Neural crest cell (in vitro differentiated cells): ENCODE measurements at places on chromosomes 6 and 20. TPM values are rescaled to one million over a fixed set of nuclear protein-coding genes. Genes with fewer than 3 reads are reported as not detected.

DNA sequence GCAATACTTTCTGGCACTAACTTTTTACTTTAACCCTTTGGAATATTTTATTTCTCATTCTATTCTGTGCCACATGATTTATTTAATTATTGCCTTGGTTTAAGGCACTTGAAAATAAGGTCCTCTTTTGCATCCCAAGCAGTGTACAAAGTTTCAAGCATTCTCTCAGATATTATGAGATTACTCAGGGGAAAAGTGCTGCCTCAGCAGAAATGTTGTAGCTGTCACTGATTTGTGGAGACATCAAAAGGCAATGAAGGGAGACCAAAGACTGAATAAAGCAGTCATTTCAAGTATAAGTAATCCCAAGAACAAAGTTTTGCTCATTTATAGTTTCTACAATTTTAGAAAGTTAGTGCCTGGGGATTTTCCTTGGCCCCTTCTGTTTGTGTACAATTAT is 253.0 kb downstream of the RNF144B start:
- no peak for DNase-seq

DNA sequence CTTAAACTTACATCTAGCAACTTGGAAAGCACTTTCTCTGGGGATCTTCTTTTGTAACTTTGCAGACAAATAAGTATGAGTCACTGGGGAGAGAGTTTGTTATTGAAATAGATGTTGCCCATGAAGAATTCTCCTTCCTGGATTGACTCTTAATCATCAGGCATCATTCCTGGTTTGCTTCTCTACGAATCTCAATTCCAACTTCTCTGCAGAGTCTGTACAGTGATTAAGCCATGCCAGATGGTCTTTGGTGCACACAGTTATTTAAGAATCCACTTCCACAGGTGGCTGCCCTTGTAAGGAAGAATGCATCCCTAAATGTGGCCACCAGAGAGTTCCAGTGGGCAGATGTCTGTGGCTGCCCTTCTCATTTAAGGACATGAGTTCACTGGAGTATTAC is 25.7 kb downstream of the MYCT1 start:
- DNase-seq = no peak

DNA sequence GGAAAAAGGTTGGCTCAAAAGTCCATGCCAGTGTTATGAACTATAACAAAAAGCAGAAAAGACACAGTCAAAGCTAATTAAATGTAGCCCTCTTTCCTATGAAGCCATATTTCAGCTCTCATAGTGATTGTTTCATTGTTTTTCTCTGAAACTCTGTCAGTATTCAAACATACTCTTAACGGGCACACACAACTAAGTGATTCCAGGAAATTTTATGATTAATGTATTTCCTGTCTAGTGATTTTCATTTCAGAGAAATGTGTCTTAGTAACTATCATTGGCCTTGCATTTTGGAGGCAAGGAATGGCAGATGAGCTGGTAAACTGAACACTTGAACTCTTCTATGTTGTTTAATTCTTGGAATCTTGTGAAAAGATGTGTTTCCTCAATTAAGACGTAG is 68.0 kb downstream of the CLVS2 start:
- no peak for DNase-seq

DNA sequence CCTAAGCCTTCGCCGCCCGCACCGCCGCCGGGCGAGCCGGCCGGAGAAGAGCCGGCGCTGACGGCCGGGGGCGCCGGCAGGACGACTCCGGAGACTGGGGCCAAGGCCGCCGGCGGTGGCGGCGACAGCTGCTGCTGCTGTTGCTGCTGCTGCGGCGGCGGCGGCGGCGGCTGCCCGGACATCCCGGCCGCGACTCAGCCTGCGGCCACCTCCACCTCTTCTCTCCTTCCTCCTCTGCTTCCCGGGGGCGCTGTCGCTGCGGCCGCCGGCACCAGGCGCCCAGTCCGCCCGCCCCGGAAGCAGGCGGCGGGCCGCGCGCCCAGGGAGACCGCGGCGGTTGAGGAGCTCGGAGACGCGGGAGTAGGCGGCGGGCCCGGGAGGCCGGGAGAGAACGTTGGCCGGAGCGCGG is 307 bp downstream of the RANBP9 start:
- no peak for DNase-seq

DNA sequence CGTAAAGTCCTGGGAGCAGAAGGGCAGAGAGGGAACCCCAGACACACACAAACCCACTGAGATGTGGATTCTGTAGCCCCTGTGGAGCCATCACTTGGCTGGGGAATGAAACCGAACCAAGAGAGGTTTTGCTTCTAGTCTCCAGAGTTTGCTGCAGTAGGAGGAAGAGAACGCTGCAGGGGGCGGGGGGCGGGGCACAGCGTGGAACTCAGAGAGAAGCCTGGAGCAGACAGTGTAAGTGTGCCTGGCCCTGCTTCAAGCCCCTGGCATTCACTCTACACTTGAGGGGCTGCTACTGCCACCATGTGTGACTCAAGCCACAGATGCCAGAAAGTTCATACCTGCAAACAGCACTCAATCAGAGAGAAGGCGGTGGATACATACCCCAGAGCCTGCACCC is 18.9 kb downstream of the GABRR1 start:
- DNase-seq = no peak

GRCh38 chr6:169896826-169897456 is 145.5 kb downstream of the ERMARD start:
- no peak for DNase-seq

Gene IER3
- 4.8 and 6.3 TPM in 2 replicates for total RNA-seq

Gene DNAH8
- 0.05 and 0.39 TPM in 2 replicates for total RNA-seq

DNA sequence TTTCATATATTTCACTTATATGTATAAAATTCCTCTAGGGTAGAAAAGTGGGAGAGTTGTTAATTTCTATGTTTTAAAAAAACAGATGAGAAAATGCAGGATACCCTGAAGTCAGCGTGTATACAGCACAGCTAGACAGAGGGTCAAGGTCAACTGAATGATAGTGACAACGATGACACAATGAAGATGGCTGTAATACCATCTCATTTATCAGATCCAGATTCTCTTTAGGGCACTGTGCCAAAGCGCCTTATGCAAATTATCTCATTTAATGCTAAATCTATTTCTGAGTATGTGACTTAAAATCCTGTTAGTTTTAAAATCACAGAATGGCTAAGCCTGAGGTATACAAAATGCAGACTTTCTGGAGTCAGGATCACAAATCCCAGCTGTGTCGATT is 431.4 kb upstream of the RUNX2 start:
- no peak for DNase-seq

- no peak for DNase-seq
These were observed 79.1 kb downstream of the LYRM2 start for GRCh38 chr6:89559487-89559886.

DNA sequence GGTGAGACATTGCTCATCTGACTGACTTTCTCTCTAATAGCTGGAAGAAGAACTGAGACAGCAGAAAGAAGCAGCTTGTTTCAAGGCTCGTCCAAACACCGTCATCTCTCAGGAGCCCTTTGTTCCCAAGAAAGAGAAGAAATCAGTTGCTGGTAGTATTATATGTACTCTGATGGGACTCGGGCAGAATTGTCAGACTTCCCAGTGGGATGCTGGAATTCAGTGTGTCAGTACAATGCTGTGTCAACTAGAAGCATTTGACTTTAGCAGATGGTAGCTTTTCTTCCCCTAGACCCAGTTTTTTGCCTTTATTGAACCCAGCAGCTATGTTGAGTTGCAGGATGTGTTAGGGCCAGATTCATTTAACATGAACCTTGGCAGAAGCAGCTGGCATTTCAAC is 21.8 kb upstream of the MYLK2 start:
- DNase-seq = no peak

DNA sequence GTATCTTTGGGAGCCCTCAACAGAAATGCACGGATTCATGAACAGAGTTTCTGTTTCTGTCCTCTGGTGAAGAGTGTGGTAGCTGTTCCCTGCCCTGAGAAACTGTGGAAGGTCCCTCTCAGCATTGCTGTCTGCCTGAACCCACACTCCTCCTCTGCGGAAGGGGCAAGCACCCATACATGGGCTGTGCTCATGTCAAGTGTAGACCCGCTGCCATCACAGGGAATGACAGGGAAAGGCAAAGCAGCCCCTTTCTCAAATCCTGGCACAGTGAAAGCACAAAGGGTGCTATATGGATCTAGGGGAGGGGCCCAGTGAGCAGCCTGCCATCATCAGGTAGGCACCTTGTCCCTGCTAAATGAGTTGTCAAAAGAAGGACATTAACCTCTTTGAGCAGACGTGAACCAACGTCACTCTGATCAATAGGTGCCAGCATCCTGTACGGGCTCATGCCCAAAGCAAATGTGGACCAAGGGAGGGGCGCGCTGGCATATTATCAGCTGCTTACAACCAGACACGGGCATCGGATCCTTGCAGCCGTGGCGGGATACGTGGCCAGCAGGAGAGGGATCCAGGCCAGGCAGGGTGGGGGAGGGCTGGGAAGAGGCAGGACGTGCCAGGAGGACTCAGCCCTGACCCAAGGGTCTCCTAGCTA is 231.2 kb upstream of the PMEPA1 start:
- no peak for DNase-seq

GRCh38 chr6:116016846-116017545 is 43.7 kb downstream of the FRK start:
- no peak for DNase-seq

GRCh38 chr6:23145781-23146180 is 576.4 kb downstream of the HDGFL1 start:
- no peak for DNase-seq

DNA sequence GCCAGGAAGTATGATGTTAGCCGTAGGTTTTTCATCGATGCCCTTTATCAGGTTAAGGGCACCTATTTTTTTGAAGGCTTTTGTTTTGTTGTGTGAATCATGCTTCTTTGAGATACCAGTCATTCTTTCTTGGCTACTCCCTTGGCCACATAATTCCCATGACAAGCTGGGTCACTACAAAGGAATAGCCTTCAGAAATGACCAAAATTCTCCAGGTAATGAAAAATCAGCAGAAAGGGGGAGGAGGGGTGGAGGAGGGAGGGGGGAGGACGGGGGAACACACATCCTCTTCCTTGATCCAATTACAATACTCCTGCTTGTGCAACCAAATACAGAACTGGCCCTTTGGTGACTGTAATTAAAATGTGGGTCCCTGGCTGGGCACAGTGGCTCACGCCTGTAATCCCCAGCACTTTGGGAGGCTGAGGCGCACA is 21.7 kb upstream of the TGM2 start:
- no peak for DNase-seq

DNA sequence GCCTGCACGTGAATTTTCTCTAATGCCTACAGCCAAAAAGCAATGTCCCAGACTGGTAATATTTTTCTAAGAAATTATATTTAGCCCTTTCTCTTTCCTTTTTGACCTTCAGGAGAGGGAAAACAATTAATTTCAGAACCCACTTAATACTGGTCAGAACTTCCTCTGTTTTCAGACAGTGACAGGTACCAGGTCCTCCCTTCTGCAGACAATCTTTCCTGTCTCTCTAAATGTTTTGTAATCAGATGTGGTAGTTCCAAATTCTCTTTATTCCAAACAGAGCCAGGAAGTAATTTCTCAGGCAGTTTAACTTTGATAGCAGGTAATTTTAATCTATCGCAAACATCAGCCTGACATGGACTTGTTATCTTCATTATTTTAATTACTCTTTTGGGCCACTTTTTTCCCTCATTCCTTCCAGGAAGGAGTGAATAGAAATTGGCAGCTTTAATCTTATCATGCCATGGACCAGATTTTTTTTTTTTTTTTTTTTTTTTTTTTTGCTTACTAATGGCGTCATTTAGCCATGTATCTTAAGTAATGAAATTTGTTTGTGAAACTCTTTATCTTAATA is 348.6 kb upstream of the SOX4 start:
- DNase-seq = no peak

DNA sequence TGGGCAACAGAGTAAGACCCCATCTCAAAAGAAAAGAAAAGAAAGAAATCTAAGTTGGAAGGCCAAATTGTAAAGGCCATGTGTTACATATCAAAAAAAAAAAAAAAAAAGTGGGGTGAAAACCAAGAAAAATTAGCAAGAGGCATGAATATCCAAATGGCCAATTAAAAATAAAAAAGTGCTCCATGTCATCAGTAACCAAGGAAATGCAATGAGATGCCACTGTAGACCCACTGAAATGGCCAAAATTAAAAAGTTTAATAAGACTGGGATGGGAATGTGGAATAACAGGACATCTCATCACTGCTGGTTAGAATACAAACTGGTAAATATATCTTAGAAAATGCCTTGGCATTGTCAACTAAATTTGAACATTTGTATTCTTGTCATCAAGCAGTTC is 30.1 kb upstream of the BCLAF1 start:
- no peak for DNase-seq

DNA sequence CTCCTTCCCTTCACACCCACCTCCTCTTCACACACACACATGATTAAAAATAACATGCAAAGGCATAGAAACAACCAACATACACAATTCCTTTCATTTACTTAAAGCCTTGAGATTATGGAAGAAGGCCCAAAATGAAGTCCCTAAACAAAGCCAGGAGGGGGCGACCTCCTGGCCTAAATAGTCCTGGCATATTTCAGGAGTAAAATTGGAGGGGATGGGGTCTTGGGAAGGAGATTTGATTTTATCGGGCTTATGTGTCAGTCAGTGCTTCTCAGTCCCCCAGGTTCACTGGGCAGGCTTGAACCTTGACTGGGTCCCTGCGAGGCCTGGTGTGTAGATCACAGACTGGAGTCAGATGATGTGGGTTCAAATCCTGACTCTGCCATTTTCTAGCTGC is 266.4 kb downstream of the SAMD5 start:
- no peak for DNase-seq

GRCh38 chr6:45212976-45213375 is 115.2 kb upstream of the RUNX2 start:
- DNase-seq = no peak

DNA sequence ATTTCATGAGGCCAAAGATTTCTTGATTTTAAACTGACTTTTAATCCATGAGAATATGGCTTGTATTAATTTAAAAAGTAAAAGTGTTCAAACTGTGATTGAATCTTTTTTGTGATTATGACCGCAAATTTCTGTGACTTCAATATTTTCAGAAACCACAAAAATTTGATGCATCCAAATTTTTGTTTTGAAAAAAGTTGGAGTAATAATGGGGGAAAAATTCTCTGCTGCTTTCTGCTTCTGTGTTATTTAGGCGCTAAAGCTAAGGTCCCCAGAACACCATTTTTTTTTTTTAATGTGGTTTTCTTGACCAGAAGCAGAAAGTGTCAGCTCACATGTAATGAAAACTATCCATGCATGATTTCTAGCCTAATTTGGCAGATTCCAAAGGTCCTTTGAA is 65.3 kb downstream of the GRIK2 start:
- no peak for DNase-seq

GRCh38 chr6:96058082-96058481 is 42.3 kb downstream of the FUT9 start:
- DNase-seq = no peak
